ENCODE measurements at places on chromosomes 6 and 20. TPM values are rescaled to one million over a fixed set of nuclear protein-coding genes. Genes with fewer than 3 reads are reported as not detected.

DNA sequence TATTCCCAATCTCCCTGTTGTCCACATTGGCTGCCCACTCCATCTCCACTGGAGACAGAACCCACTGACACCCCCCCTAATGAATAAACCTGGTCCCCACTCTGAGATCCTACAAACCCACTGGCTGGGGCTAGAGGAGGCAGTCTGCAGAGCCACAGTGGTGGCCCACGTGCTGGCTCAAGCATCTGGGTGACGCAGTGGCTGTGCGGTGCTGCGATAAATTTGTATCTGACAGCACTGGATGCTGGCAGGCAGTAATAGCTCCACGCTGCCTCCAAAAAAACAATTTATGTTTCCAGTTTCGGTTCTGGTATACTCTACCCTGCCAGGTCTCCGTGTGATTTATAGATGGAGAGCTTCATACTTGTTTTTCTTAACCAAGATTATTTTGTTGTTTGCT is 87.1 kb upstream of the SYNDIG1 start:
- DNase-seq, result no peak

The FAM217A gene
- polyA plus RNA-seq, result not detected

DNA sequence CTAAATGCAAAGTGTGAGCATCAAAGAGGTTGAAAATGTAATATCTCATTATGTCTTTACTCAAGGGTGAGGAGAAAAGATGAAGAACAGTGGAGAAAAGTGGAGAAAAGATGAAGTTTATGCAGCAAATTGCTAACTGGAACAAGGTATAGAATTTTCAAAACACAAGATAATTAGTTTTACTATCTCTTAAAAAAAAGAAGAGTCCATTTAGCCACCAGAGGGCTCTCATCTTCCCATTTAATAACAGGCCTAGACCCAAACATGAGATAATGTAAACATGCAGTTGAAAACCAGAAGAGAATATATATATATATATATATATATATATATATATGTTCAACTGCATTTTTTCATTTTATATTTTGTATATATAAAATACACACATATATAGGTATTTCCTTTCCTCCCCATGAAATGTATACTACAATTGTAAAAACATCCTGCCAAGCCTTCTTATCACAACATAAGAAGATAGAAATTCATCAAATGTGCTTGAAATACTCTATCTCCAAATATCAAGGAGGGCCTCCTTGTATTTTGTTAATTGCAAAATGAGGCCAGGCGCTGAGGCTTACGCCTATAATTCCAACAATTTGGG is 78.4 kb downstream of the ADTRP start:
- DNase-seq, result no peak

The CST5 gene
- polyA plus RNA-seq, result not detected

The TINAG gene
- 0.04 TPM for polyA plus RNA-seq
